HuH-7.5 (cell line): ENCODE measurements at places on chromosomes 1 and 21.

DNA sequence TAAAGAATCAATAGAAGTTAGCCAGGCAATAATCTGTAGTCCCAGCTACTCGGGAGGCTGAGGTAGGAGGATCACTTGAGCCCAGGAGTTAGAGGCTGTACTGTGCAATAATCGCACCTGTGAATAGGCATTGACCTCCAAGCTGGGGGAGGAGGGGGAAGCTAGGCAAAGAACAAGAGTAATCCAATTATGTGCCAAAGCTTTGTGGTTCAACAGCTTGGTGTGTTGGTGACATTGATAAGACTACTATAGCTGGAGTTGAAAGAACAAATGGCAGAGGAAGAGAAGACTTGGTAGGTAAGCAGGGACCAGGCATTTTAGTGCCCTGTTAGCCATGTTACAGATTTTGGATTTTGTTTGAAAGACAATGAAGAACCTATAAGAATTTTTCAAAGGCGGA, 2.1 kb upstream of the TMCO2 start:
- no peak for DNase-seq

- peak; percentile 53 for DNase-seq
Observed at GRCh38 chr1:27934818-27935549, at the start of gene SMPDL3B. Gene SMPDL3B (plus strand): TSS chr1:27935000. CDS start chr1:27935184, 184 bp downstream.

DNA sequence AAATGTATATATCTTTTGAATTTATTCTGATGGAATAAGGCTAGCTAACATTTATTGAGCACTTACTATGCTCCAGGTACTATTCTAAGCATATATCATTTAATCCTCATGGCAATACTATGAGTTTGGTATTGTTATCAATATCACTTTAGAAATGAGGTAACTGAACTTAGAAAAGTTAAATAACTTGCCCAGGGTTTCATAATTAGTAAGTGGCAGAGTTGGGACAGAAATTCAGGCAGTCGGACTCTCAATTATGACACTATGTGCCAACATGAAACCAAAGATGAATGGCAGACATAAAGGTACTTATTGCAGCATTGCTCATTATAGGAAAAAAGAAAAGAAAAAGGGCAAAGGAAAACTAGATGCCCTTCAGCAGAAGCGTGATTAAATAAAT, 48.2 kb downstream of the RAB3GAP2 start:
- DNase-seq: no peak

GRCh38 chr1:8670371-8670818, 147.0 kb downstream of the RERE start:
- DNase-seq: no peak

- DNase-seq: no peak
Observed at GRCh38 chr1:76053021-76053420, 21.5 kb upstream of the ST6GALNAC3 start.

- DNase-seq: no peak
Observed at GRCh38 chr1:171142416-171143385, 42.4 kb upstream of the FMO2 start.

DNA sequence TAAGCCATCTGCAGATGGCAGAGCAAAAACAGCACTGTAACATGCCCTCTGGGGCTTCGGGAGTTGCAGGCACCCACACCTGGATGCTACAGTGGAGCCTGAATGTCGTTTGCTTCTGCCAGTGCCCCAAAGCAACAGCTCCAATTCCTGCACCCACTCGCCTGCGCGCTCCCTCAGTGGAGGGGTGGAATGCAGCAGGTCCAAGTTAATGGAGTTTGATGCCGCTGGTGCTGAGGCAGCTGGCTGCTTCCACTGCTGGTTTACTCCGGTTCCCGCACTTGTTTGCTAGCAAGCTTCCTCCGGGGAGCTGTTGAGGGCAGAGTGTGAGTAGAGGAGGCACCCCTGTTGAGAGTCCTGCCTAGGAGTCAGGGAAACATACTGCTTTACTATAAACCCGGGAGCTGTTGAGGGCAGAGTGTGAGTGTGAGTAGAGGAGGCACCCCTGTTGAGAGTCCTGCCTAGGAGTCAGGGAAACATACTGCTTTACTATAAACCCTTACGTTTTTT, 584.0 kb upstream of the TMPRSS15 start:
- no peak for DNase-seq

- DNase-seq: no peak
Observed at GRCh38 chr1:36845802-36846201, 188.5 kb downstream of the GRIK3 start.

GRCh38 chr1:233864578-233864977, 39.9 kb upstream of the SLC35F3 start:
- no peak for DNase-seq

DNA sequence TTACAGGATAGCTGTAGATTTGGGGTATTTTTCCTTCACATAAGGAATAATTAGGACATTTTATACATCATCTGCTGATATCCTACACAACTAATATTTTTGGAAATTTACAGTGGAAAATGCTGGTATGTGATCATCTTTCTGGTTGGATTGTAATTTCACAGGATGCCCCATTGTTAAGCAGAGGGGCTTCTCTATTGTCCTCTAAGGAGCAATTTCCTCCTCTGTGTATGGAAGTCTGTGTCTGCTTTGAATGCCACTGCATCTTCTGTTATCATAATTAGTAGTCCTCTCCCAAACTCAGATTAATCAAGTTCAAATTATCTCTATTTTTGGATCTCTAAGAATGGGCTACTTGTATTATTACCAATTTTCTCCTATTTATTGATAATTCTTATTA, 988.1 kb upstream of the B3GALT2 start:
- no peak for DNase-seq

DNA sequence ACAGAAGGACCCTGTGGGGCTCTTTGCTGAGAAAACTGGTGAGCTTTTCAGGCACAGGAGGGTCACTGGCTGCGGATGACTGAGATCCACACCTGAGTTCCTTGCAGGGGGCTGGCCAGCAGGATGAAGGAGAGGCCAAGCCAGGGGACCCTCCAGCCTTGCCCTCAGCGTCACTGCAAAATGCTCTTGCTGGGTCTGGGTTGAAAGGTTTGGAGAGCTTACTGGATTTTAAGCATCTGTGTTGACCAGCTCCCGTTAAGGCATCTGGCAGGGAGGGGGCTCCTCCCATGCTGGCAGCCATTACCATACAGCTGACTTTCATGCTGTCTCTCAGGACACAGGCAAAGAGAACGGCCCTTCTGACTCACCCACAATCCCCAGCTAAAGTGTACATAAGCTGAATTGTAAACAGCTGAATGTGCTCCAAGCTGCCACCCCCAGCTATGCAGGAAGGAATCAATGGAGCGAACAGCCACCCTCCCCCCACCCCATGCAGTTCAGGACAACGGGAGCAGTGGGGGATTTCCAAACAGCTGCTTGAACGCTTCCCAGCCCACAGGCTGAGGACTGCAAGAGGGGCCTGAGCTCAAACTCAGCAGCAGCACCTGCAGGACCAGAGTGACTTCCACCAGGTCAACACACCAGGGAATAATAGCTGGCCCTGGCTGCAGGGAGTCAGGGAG, 21.3 kb upstream of the A3GALT2 start:
- peak; percentile 57 for DNase-seq

- no peak for DNase-seq
Observed at GRCh38 chr1:229657993-229658755, 32.1 kb downstream of the URB2 start.

DNA sequence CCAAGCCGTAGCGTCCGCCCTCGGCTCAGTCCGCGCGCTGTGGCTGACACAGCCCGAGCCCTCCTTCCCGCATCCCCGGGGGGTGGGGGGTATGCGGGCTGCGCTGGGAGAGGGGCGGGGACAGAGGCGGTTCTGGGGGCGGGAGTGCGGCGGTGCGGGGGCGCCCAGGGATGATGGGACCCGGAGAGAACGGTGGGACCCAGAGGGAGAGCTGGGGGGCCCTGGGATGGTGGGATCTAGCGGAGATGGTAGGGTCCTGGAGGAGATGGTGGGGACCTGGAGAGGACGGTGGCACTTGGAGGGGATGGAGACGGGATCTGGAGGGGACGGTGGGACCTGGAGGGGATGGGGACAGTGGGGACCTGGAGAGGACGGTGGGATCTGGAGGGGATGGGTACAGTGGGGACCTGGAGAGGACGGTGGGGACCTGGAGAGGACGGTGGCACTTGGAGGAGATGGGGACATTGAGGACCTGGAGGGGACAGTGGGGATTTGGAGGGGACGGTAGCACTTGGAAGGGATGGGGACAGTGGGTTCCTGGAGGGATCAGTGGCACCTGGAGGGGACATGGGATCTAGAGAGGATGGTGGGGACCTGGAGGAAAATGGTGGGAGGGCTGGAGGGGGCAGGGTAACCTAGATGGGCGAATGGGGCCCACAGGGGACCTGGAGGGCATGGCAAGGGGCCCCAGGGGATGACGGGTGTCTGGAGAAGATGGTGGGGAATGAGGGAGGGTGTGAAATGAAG, 477 bp downstream of the SNAP47 start:
- no peak for DNase-seq

DNA sequence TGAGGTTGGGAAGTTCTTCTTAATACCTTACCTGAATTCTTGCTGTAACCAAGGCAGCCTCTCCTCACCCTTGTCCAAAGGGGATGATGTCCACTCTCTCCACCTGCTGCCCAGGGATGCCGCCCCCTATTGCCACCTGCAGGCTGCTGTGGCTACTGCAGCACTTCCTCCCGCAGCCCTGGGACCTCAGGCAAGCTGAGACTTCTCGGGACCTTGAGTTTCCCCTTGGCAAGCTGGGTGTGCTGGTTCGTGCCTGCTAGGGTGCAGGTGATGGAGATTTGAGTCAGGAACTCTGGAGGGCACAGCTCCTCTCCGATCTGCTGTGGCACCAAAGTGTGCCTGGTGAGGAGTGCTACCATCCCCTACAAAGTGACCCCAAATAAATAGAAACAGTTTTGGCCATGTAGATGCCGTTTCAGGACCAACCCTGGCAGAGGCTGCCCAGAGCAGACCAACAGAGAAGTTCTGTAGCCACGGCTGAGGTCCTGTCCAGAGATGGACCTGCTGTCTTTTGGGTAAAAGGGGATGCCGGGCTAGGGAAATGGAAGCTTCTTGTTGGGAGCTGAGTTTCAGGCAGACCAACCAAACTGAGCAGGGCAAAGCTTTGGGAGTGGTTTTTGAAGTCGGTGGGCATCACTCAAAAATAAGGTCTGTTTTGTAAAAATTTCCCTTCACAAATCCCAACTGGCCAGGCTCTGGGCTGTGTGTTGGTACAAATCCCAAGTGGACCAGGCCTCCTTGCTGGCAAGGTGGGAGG, 31.7 kb downstream of the RUNX3 start:
- DNase-seq: peak; percentile 85

- peak; percentile 85 for DNase-seq
Observed at GRCh38 chr1:3012456-3013291, 8.6 kb upstream of the ACTRT2 start.
